B cell (primary cell): ENCODE measurements at places on chromosomes 7 and 10. TPM values are rescaled to one million over a fixed set of nuclear protein-coding genes. Genes with fewer than 3 reads are reported as not detected.
A peak's percentile ranks its signal among the peaks of the same experiment; 100 is the strongest.

GRCh38 chr10:22029445-22030236 is 26.1 kb upstream of the DNAJC1 start:
- DNase-seq, result no peak

DNA sequence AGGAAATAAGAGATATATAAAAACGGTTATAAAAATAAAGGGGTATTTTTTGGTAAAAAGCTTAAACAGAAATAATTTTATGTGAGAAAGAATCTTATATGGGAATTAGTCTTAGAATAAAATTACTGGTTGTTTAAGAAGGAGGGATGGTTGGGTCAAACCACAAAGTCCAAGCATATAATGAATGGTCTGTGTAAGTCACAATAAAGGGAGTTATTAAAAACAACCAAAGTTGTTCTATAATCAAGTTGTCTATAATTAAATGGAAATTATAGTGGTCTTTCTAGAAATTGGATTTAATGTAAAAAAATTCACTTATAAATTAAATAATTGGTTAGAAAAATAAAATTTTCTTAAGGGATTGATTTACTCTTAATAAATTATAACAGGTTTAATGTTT is 304.8 kb downstream of the POM121L12 start:
- no peak for DNase-seq

GRCh38 chr7:84073186-84073875 is 121.3 kb downstream of the SEMA3A start:
- DNase-seq, result no peak

Gene TMEM176A
- not detected in 2 replicates for total RNA-seq

Gene TAS2R3
- 8.6 and 9.5 TPM in 2 replicates for total RNA-seq

Gene PRF1
- total RNA-seq, result 0.92 and 1.0 TPM in 2 replicates

DNA sequence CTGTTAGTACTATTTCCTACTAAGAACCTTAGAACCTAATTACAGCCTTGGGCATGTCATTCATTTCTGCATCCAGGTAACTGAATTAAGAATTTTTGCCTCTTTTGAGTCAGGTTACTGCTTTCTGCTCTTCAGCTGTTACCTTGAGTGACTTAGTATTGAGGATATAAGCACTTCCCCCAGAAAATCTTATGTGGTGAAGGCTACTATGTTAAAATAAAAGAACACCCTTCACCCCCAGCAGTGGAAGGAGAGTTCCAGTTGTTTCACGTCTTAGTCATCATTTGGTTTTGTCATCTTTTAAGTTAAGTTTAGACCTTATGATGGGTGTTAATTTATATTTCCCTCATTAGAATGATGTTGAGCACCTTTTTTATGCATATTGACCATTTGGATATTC is 82.8 kb downstream of the GLCCI1 start:
- no peak for DNase-seq

Gene ACTL6B
- not detected in 2 replicates for total RNA-seq

GRCh38 chr10:52668024-52668423 is 104.6 kb downstream of the MBL2 start:
- DNase-seq, result no peak

- DNase-seq, result no peak
Observed at GRCh38 chr10:99708428-99709012, 23.4 kb downstream of the COX15 start.

Gene PDZD7
- 0.69 and 0.85 TPM in 2 replicates for total RNA-seq

DNA sequence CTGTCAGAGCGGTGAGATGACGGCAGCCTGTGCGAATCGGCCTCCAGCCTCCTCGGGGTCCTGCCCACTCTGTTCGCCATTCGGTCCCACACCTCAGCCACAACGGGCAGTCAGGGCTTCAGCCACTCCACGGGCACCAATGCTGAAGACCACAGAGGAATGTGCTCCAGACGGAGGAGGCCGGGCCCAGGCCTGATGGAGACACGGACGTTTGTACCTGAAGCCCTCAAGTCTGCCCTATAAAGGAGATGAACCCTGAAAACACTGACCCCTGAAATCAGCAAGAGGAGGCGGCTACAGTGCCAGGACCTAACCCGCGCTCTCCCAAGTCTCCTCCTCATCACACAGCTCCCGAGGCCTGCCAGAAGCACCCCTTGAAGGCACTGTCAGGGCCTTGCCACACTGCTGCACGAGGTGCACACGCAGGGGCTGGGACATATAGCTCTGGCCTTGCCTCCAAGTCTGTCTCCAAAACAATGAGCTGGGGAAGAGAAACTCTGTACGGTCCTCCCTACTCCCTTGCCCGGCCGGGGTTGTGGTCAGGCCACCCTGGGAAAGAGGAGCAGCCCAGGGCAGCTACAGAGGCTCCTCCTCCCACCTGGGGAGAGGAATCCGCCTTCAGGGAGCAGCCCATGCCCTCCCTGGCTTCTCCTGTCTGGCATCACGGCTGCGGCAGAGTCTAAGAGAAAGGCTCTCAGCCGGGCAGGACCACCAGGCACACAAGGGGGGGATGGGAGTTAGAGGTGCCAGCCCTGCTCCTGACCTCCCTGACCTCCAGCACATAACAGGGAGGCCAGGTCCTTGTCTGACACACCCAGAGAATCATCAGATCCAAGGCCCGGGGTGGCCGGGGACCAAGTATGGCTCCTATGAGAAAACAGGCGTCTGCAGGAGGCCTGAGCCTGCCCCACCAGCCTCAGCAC is 310.1 kb downstream of the PTPRN2 start:
- no peak for DNase-seq

GRCh38 chr10:132593389-132593788 is 55.8 kb downstream of the INPP5A start:
- DNase-seq, result peak; percentile 84

DNA sequence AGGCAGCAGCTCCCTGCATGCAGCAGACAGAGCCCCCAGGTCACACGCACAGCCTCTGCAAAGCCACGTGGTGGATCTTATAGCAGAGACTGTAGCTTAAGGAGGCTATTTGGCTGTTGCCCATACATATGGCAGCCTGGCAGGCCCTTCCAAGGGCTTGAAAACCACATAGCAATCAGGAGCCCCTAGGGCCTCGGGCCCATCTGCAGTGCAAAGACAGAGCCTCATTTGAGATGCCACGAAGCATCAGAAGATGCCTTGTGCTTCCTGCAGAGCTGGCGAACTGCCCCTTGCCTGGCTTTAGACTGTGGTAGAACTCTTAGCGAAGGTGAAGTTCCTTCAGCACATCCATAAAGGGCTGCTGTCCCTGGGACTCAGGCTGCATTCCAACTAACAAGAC is 309.9 kb downstream of the GRID1 start:
- DNase-seq, result no peak

GRCh38 chr10:113015201-113015600 is 65.2 kb downstream of the TCF7L2 start:
- DNase-seq, result no peak

DNA sequence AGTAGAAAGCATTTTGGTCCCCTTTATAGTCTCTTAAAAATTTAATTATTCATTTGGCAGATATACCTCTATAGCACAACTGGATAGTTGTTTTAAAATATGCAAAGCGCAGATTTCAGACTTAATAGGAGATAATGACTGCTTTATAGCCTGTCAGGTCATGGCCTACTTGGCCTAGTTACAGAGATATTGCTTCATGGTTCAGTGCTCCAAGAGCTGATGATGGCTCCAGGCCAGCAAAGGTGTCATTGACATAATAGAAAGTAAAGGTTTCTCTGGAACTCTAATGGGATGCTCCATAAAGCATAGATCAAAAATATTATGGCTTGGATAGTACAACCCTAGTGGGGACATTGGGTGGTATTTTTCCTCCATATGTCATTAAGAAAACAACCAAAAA is 285.7 kb downstream of the NXPH1 start:
- no peak for DNase-seq

Gene ZFYVE27
- 79.0 and 79.7 TPM in 2 replicates for total RNA-seq

DNA sequence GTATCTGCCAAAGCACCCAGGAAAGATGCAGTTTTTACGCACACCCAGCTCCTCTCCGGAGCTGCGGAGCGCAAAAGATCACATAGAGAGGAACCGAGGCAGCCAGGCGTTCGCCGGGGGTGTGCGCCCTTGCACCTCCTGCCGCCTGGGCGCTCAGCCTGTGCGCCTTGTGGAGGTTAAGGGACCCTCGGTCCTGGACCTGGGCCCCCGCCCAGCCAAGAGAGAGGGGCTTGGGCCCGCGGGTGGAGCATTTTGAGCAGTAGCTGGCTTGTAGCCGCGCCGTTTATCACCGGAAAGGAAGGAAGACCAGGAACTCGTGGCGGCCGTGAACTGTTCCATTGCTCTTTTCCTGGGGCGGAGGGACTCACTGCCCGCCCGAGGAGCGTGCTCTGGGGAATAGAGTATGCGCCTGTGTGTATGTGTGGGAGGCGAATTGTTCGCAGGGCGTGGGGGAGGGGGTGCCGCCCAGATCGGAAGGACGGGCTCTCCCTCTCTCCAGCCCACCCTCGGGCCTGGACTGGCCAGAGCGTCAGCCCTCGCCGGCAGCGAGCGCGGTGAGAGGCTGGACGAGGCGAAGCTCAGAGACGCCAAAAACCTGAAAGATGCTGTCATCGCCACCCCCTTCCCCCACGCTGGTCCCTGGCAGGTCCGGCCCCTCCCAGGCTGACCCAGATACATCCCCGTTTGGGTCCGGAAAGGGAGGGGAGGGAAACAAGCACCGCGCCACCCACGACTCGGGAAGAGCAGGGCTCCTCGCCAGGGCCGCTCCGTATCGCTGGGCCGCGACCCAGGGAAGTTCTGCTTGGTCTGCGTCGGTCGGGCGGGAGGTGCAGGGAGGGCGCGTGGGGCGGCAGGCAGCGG is 1.2 kb upstream of the WNT2 start:
- DNase-seq, result no peak

Gene PRKCQ
- total RNA-seq, result 0.15 and 0.27 TPM in 2 replicates

- no peak for DNase-seq
Observed at GRCh38 chr7:113936982-113937381, 18.2 kb upstream of the PPP1R3A start.

GRCh38 chr7:157966490-157966889 is 621.1 kb downstream of the PTPRN2 start:
- no peak for DNase-seq

DNA sequence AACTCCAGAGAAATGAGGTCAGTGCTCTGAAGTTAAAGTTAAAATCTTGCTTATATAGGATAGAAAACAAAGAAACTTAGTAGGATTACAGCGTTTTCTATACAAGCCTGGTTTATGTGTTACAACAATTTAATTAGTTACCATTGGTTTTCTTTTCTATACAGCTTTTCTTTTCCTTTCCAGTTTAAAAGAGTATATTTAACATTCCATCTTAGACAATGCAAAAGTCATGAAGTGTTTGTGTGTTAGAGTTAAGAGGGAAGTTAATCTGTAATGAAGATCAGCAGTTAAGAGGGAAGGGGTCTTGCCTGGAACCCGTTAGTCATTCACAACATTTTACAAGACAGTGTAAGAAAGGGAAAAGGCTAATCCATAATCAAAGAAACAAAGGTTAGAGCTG is 338.3 kb downstream of the OTUD1 start:
- DNase-seq, result no peak

GRCh38 chr10:110918269-110918642 is 724 bp downstream of the BBIP1 start:
- no peak for DNase-seq

DNA sequence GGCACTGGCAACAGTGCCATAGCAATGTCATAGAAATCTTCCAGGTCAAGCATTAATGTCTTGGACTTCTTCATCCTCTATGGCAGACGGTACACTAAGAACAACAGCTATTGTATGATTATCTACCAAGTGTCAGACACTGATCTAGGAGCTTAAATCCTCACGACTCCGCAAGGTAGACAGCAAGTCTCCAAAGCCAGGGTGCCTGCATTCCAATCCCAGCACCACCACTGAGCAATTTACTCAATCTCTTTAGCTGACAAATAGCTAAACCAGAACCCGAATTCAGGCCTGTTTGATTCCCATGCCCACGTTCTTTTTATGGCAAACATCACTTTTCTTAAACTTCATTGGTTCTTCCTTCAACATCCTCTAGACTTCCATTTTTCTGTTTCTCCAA is 31.8 kb downstream of the DNMBP start:
- DNase-seq, result no peak

GRCh38 chr10:13206091-13206490 is 28.1 kb downstream of the UCMA start:
- no peak for DNase-seq

- DNase-seq, result no peak
Observed at GRCh38 chr10:10233229-10233628, 784.4 kb upstream of the CELF2 start.

Gene NOS3
- 0.39 TPM in 1 of 2 replicates, not detected in the other for total RNA-seq

Gene ELOVL3
- total RNA-seq, result not detected in 2 replicates

DNA sequence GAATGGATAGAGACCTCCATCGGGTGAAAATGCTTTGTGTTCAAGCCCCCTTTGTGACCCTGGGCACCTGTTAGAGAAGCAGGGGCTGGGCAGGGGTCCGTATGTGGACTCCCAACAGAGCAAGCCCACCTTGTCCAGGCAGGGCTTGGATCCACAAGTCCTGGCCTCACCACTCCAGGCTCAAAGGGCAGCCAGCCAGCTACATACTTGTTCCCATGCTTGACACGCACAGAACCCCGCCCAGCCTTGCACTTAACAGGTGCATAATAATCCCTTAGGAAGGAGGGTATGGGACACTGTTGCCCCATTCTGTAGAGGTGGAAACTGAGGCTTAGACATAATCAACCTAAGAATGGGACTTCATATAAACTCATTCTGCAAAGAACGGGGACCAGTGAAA is 160.6 kb downstream of the PRKAG2 start:
- no peak for DNase-seq

Gene CPA4
- not detected in 2 replicates for total RNA-seq

DNA sequence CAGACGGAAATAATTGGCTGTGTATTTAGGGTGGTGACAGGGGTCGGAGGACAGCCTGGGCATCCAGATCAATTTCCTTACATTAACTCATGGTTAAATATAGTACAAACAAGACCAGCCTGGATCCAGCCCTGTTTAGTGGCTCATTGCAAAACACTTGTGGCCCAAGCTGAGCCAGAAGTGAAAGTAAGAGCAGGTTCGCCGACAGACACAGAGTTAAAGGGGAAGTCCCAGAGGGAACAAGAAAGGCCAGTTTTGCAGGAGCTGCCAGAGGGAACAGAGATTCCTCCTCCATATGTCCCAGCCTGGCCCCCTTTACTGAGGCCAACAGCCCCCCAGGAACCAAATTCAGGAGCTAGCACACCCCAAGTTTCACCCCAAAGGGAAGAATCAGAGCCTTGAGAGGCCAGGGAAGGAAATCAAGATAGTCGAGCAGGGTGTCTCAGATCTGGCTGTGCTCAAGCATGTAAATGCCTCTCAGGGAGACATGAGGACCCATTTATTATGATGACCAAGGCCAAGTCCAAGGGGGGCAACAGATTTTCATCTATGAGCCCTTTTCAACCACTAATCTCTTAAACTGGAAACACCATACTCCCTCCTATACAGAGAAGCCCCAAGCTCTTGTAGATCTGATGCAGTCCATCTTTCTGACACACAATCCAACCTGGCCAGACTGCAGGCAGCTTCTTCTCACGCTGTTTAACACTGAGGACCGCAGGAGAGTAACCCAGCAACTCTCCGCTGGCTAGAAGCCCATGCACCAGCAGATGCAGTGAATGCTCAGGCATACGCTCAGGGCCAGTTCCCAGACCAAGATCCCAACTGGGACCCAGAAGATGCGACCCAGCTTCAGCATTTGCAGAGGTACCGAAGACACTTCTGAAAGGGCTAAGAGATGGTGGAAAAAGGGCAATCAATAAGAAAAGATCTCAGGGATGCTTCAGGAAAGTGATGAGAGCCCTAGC is 15.9 kb upstream of the ADCK2 start:
- peak; percentile 68 for DNase-seq

Gene PTN
- not detected in 2 replicates for total RNA-seq

GRCh38 chr7:138258197-138258559 is 181.9 kb downstream of the AKR1D1 start:
- no peak for DNase-seq
